Activated CD4-positive, alpha-beta T cell treated with anti-CD3 and anti-CD28 coated beads, Interleukin-2, amount 10 ng/mL, durations not matched to agents 7 days and 5 days (primary cell): ENCODE measurements at places on chromosomes 12 and 14.

- DNase-seq, result no peak
Observed at GRCh38 chr12:129789921-129790320, 113.9 kb downstream of the TMEM132D start.

GRCh38 chr12:124681779-124682391 is 114.5 kb upstream of the NCOR2 start:
- DNase-seq, result no peak

DNA sequence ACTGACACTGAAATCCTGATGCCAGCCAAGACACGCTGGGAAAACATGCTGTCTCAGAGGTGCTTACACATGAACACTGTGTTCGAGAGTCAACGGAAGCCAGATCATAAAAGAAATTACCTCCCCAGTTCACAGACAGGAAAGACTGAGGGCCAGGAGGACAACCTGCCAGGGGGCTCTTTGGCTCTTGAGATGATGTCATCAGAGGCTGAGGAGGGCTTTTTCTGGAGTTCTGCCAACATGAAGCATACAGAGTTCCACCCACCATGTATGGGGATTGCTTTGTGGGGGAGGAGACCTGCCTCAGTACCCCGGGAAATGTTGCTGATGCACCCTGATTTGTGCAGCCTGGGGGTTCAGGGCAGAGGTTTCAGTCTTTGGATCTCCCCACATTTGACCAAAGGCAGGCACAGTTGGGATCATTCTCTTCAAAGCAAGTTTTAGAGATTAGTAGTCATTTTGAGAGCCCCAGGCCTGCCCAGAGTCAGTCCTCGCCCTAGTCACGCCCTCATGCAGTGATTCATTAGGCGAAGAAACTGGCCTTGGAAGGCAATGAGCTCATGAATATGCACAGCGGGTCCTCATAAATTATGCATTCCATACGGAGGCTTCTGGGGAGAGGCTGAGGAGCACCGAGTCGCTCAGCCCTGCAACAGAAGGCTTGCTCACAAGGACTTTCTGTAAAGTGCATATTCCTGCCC is 34.9 kb upstream of the EML1 start:
- DNase-seq, result no peak

DNA sequence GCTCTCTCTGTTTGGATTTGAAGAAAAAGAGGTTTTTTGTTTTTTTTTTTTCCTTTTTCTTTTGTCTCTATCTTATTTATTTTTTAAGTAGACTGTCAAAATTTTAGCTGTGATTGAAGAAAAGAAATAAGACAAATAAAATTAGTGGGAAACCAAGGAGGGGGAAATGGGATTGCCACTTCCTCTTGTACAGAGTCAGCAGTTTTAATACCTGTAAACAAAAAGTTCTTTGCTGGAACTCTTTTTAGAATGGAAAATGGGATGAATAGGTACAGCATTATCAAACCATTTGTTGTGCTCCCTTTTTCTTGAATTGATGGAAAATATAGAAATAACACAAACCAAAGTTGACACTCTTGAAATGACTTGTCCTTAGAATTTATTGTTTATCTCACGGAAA is 680.7 kb downstream of the DIO2 start:
- no peak for DNase-seq

DNA sequence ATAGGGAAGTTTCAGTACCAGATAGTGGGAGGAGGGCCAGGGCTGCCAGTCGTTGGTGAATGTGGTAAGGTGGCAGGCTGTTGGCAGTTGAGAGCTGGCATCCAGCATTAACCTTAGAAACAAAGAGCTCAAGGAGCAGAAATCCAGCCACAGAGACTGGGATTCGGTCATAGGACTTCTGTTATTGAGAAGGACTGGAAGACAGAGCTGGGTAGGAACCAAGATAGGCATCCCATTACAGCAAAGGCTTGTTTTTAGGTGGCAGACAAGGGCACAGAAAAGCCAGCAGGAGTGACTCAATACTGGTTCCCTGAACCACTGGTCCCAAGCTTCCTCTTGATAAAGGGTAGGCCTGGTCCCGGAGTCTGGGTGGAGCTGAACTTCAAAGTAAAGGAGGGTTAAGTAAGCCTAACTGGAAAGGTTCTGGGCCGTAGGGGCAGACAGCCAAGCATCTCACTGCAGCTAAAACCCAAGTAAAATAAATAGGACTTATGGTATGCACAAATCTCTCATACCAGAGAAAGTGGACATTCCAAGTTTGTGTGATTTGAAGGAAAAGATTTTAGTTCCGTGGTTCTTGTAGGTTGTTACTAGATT is 147.9 kb downstream of the ETV6 start:
- DNase-seq, result no peak

GRCh38 chr12:107152315-107152714 is 59.0 kb upstream of the CRY1 start:
- no peak for DNase-seq

DNA sequence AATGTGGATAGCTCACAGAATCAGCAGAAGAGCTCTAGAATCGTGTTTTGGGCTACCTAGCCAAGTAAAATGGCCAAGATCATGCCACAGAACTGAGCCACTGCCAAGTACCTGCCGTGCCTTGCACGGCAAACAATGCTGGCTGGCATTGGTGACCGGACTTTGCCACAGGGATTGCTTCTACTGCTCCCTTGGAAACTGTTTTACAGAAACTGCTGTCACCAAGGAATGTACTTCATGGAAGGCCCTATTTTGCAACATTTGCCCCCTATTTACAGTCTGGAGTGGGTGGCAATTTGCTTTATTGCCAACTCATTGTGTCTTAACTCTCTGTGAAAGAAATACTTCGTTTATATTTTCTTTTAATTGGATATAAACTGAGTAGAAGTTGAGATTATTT is 49.0 kb downstream of the BORCS5 start:
- DNase-seq, result no peak

GRCh38 chr12:79057540-79057939 is 193.0 kb downstream of the SYT1 start:
- no peak for DNase-seq

- DNase-seq, result no peak
Observed at GRCh38 chr12:1357171-1357570, 237.2 kb downstream of the FBXL14 start.

DNA sequence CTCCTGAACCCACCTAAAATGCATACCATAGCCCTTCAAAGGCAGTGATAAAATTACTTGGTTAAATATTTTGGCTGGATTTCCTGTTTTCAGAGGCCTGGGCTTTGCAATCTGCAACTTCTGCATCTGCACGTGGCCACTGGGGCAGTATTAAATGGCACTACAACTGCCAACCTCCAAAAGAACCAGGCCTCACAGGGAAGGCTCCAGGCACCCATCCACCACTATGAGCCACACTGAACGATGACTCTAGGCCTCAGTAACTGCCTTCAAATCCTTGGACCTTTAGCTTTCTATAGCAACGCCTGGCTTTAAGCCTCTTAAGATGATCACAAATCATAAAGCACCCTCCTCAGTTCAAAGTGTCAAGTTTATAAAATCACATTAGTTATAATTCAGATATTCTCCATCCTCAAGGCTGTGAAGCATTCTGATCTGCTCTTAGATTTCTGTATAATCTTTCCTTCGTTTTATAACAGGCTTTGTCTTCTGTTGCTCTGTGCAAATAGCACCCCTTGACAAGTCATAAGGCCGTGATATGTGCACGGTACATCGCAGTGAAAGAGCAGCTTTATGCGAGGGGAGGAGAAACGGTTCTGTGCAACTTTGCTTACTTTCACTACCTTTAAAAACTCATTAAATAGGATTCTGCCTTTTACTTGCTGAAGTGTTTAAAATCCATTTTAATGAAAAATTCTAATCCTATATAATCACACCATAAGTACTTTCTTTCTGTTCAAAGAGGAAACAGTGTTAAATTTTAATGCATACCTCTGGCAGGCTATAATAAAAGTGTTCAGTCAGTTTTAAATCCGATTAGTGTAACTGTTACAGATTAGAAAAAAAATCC is 196.4 kb upstream of the G2E3 start:
- DNase-seq, result no peak

DNA sequence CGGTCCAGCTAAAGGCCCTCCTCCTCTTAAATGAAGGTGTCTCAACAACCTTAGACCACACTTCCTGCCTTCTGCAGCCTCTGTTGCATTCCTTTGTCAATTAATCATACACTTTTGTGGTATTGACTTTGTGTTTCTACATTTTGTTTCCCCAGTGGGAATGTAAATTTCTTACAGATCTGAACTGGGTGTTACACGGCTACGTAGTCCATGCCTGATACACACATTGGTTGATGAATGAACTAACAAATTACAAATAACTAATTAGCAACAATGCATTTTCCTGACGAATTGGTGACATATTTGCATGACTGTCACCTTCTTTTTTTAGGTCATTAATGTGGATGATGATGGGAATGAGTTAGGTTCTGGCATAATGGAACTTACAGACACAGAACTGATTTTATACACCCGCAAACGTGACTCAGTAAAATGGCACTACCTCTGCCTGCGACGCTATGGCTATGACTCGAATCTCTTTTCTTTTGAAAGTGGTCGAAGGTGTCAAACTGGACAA is 15.2 kb upstream of the CCT2 start:
- no peak for DNase-seq

GRCh38 chr12:131806674-131807073 is 21.5 kb upstream of the MMP17 start:
- no peak for DNase-seq

DNA sequence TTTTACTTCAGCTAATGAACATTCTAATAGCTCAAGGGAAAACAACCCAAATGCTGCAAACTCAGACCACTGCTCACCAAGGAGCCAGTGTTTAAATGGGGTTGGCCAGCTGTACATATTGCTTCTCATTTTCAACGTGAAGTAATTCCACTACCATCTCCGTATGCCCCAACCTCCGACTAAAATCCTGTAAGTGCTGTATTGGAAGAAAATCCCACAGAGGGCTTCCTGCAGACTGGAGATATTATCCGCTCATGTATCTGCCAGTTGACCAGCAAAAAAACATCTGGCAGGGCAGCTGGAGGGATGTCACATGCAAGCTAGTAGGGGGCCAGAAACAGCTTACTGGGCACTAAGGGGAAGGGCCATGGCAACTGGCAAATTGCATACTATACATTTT is 485.0 kb downstream of the SNAPC1 start:
- no peak for DNase-seq

- no peak for DNase-seq
Observed at GRCh38 chr14:64123241-64123822, 170.8 kb downstream of the ESR2 start.

DNA sequence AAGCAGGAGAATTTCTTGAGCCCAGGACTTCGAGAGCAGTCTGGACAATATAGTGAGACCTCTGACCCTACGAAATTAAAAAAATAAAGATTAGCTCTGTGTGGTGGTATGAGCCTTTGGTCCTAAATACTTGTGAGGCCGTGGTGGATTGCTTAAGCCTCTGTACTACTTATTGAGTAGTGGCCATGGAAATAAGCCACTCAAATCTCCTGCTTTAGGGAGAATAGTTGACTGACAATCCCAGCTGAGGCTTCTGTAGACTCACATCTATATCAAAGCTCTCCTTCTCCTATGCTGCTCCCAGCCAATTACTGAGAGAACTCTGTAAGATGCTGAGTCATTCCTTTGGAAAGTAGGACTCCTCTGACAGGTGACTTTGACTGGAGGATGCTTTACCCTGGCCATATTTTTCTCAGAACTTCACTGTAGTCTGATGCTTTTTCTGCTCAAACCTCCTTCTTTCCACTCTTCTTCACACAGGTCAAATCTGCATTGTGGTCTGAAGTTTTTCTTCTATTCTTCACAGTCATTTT is 420.2 kb downstream of the SLC6A15 start:
- no peak for DNase-seq

GRCh38 chr12:19910681-19911080 is 457.7 kb upstream of the PDE3A start:
- no peak for DNase-seq

DNA sequence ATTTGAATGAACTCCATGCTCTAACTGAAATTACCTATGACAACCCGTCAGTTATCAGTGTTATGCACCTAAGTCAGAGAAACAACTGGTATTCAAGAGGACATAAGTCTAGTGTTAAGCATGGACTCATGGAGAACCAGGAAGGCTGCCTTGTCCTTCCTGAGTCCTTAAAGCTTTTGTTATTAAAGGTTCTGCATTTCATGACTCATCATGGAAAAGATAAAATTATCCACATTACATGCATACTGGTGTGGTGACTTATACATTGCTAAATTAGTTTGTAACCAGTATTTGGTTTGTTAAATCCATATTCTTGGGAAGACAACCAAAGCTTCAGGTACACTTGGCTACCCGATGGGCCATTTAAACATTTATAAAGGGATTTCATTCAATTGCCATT is 6.5 kb upstream of the OR4E1 start:
- no peak for DNase-seq
